A375 (cell line): ENCODE measurements at places on chromosomes 4 and X. TPM values are rescaled to one million over a fixed set of nuclear protein-coding genes. Genes with fewer than 3 reads are reported as not detected.

The SPANXA2 gene
- 37.4 and 48.0 TPM in 2 replicates for total RNA-seq

The HPGDS gene
- total RNA-seq, result not detected in 2 replicates

The DUSP21 gene
- total RNA-seq, result not detected in 2 replicates

The XAGE1A gene
- 215 and 216 TPM in 2 replicates for total RNA-seq

The SPP1 gene
- total RNA-seq, result 3.7 and 4.3 TPM in 2 replicates

The TMEM47 gene
- total RNA-seq, result 3.6 and 6.8 TPM in 2 replicates

The SYTL4 gene
- total RNA-seq, result 1.3 and 1.8 TPM in 2 replicates

The ITGB1BP2 gene
- total RNA-seq, result 1.6 and 2.5 TPM in 2 replicates
